ENCODE measurements at places on chromosomes 1 and 21.
A peak's percentile ranks its signal among the peaks of the same experiment; 100 is the strongest.

GRCh38 chr1:101920577-101920976 lies 76.1 kb downstream of the OLFM3 start:
- DNase-seq: no peak

- DNase-seq: no peak
Measured at GRCh38 chr1:113226148-113226547, 153.2 kb downstream of the LRIG2 start.

- no peak for DNase-seq
Measured at GRCh38 chr21:32393677-32394001, 827 bp upstream of the URB1 start.

GRCh38 chr1:101079341-101079740 lies 53.8 kb upstream of the DPH5 start:
- DNase-seq: no peak

- peak; percentile 98 for DNase-seq
Measured at GRCh38 chr1:3900150-3900968, at the start of gene C1orf174. Gene C1orf174 (minus strand): TSS chr1:3900272. CDS start chr1:3900186, 86 bp downstream.

- peak; percentile 8 for DNase-seq
Measured at GRCh38 chr1:97006044-97006661, 284.6 kb downstream of the PTBP2 start.

DNA sequence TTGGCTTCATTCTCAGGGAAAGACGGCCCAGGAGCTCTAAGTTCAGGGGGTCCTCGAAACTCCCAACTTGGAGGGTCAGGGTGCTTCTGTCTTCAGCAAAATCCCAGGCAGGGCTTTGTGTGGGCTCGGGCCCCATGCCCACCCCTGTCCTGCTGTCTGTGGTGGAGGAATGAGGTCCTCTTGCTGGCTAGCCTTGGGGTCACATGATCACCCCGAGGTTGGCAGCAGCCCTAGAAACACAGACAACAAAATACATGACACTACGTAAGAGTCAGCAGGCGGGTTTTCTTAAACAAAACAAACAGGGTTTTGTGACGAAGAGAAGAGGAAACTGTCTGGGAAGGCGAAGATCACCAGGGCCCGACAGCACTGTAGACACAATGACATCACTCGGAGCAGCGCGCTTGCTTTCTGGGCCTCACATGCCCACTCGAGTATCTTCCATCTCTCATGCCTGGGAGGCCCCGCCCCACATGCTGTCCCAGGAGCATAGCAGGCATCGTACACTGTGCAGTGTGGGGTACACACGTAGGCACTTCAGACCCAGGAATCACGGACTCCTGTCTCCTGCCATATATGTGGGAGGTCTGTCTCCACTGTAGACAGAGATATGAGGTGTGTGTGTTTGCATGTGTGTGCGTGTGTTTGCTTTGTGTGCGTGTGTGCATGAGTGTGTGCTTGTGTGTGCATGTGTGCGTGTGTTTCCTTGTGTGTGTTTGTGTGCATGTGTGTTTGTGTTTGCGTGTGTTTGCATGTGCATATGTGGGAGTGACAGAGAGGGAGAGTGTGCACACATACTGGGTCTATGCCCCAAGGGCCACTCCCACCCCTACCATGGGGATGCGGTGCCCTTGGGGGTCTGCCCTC lies 94.7 kb downstream of the SIK1 start:
- peak; percentile 74 for DNase-seq

- DNase-seq: no peak
Measured at GRCh38 chr1:48190881-48191280, 31.6 kb upstream of the SLC5A9 start.

- DNase-seq: no peak
Measured at GRCh38 chr1:207205614-207206061, 101.6 kb downstream of the C4BPA start.

DNA sequence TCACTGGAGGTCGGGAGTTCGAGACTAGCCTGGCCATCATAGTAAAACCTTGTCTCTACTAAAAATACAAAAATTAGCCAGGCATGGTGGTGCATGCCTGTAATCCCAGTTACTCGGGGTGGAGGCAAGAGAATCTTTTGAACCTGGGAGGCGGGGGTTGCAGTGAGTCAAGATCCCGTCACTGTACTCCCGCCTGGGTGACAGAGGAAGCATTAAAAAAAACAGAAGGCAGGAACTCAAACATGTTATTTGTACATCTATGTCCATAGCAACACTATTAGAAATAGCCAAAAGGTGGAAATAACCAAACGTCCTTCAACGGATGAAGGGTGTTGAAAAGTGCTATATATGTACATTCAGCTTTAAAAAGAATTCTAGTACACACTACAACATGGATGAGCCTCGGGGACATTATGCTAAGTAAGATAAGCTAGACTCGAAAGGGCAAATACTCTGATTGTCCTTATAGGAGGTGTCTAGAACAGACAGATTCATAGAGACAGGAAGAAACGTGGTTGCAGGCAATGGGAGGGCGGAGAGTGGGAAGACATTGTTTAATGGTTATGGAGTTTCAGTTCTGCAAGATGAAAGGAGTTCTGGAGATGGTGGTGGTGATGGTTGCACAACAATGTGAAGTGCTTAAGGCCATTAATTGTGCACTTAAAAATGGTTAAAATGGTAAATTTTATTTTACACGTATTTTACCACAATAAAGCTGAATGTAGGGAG lies 19.2 kb downstream of the NLRP3 start:
- no peak for DNase-seq

DNA sequence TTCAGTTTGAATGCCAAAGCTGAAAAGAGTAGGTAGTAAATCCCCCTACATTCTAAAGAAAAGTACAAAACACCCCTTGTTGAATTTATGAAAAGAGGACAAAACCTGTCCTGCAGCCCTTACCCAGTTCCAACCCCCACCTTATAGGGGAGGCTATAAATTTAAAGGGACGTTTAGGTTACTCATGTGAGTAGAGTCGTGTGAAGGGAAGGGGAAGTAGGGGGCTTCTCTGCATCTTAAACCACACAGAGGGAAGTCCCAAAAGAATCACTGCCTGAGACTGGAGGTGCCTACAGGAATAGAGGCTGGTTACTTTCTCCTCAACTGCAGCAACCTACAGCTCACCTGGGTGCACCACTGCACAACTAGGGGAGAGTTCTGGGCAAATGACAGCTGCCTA lies 36.7 kb upstream of the KIRREL1 start:
- no peak for DNase-seq

DNA sequence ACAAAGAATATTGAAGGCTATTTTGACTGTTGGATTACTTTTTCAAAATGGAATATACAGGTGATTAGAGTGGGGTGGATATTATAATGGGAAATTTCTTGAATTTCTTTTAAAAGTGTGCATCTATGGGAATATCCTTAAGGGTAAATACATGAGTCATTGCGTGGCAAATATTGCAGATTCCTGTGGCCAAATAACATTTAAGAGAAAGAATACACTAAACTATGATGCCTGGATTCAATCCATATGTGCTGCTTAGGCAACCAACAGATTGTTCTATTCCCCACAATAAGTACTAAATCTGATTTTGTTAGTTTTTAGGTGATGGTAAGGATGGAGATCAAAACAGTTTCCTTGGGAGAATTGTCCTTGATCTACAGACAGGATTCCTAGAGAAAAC lies 119.5 kb downstream of the HMCN1 start:
- DNase-seq: no peak

- no peak for DNase-seq
Measured at GRCh38 chr1:72567521-72567920, 285.2 kb upstream of the NEGR1 start.

DNA sequence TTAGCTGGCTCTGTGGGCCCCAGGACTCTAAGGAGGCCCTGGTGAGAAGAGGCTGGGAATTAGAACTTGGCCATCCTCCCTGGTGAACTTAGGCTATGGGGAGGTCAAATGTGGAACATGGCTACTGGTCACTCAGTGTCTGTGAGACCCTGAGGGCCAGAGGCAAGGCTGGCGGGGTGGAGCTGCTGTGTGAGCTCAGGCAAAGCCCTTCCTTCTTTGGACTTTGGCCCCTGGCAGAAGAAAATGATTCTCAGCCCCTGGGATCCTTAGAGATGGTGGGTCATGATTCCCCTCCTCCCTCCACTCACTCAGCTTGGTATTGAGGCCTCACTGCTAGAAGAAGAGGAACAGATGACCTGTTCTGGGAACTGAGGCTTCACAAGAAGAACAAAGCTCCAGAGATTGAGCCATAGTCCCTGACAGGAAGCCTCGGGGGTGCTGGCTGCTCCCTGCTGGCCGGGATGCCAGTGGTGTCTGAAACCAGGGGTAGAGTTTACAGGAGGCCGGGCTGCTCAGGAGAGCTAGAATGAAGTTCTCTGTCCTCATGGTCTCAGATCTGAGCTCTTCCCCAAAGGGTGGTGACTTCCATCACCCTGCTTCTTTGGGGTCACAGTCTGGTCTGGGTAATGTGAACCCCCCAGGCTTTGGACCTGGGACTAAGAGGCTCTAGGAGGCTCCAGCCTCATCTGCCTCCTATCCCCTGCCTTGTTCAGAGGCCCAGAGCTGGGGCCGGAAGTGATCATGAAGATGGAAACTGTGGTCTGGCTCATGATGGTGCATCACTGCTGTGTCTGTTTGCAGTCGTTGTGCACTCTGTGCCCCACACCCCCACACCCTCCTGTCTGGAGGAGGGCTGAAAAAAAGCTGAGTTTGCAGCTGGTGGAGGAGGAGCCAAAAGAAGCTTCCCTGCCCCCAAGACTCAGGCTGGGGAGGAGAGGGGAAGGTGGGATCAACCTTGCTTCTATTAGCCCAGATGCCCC lies 905 bp downstream of the BTBD19 start:
- DNase-seq: no peak

GRCh38 chr1:172545396-172546004 lies 12.6 kb downstream of the SUCO start:
- no peak for DNase-seq

- no peak for DNase-seq
Measured at GRCh38 chr21:35179990-35180540, 131.0 kb upstream of the RUNX1 start.

- peak; percentile 44 for DNase-seq
Measured at GRCh38 chr1:6603915-6604558, 1.4 kb upstream of the KLHL21 start.

DNA sequence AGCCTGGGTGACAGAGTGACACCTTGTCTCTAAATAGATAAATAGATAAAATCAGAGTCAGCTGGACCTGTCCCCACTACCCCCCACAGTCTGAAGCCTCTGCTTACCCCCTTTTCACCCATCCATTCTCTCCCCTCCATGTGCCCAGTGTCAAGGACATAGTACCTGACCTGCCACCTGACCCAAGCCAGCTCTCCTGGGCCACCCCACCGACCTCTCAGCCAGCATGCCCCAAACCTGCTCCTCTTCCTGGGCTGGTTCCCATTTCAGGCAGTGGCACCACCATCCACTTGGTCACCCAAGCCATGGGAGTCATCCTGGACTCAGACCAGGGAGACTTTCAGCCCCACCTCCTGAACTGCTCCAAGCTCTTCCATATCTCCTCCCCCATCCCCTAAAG lies 28.2 kb downstream of the CITED4 start:
- no peak for DNase-seq

DNA sequence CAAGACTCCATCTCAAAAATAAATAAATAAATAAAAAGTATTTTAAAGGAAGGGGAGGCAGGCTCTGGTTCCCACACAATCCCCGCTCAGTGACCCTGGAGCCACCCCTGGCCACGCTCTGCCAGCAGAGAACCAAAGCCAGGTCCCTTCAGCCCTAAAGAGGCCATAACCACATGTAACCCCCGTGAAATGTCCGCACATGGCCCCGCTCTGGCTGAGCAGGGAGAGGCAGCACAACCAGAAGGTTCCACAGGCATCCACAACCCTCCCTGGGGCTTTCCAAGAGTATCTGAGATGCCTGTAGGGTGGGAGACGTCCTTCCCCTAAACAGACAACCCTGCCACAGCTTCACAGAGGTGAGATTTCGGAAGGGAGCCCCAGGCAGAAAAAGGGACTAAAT lies 1.4 kb upstream of the ARF1 start:
- no peak for DNase-seq

DNA sequence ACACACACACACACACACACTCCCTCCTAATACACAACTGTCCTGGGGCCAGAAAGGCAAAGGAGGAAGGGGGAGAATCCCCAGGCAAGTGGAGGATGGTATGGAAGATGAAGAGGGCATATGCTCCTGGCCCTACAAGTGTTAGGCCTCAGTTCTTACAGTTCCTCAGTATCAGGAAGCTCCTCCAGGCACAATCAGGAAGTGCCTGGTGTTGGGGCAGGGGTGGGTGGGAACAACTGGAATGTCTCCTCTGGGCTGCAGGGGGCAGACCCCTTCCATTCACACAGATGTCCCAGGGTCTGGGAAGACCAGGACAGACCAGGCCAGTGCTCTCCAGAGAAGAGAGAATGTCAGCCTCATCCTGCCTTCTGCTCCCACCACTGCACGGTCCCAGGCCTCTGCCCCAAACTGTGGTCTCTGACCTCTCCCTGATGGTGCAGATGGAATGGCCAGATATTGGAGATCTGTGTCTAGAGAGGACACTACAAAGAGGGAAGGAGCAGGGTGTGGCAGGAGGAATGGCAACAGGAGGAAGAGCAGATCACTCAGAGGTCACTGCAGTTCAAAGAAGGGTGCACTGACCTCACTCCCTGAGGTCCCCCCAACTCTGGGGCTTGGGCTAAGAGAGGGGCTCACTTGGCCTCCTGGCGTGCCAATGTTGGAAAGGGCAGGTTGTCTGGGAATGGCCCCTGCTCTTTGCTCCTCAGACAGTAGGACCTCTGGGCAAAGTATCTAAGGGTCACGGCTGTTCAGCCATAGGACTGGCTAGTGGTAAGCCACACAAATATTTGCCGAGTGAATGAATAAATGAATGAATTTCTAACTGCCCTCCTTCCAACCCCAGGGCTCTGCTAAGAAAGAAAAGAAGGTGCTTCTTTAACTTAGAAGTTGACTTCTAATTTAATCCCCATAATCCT lies 2.5 kb upstream of the DENND2D start:
- no peak for DNase-seq

DNA sequence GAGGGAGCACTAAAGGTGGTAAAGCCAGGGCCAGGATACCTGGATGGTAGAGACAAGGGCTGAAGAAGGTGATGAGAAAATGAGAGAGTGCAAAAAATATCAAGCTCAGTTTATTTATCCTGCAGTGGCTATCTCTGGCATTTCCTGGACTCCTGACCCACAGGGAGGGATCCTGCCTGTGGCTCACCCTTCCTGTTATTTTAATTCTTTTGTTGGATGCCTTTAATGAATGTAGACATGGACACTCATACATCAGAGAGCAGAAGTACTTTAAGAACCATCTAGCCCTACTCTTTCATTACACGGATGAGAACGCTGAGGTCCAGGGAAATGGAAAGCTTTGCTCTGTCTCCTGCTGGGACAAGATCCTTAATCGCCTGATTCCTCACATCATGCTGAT lies 20.6 kb downstream of the JUN start:
- no peak for DNase-seq

GRCh38 chr1:221756830-221757551 lies 15.1 kb upstream of the DUSP10 start:
- DNase-seq: no peak

Measured in caudate nucleus (tissue), 63 donors.